ENCODE measurements at places on chromosomes 7 and 10.

GRCh38 chr10:122128357-122128756 lies 139.4 kb downstream of the TACC2 start:
- no peak for DNase-seq

- peak; percentile 74 for DNase-seq
Observed at GRCh38 chr7:71766016-71766415, 634.1 kb downstream of the GALNT17 start.

DNA sequence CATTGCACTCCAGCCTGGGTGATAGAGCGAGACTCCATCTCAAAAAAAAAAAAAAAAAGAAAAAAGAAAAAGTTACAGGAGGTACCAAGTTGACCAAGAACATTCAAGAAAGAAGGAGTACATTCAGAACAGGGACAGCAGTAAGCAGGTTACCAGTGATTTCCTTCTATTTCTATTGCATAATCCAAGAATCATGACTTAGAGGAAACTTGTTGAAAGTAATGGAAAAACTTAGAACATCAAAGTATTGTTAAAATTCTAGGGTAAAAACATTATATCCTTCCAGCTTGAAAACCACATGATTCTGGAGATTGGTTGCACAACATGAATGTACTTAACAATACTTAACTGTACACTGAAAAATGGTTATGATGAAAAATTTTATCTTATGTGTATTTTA lies 25.2 kb downstream of the RAPGEF5 start:
- no peak for DNase-seq

DNA sequence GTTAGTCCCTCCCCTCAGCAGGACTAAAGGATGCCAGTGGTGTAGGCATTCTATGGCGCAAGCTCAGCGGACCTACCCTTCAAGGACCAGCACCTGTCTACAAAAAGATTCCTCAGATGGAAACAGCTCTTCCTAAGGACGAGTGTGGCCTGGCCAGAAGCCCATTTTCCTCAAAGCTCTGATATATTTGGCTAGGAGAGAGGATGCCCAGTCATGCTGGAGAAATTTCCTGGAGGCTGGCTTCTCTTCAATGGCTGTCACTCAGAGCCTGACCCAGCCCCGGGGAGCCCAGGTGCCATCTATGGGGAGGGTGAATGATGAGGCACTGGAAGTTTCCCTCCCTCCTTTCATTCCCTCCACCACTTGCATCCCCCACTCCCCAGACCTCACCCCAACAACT lies 111.5 kb downstream of the PLXNA4 start:
- DNase-seq: peak; percentile 64

GRCh38 chr7:77843194-77843593 lies 44.6 kb downstream of the PHTF2 start:
- DNase-seq: no peak
